ENCODE measurements at places on chromosomes 1 and 21. TPM values are rescaled to one million over a fixed set of nuclear protein-coding genes. Genes with fewer than 3 reads are reported as not detected.

The TMEM51 gene
- total RNA-seq = 19.2 TPM

DNA sequence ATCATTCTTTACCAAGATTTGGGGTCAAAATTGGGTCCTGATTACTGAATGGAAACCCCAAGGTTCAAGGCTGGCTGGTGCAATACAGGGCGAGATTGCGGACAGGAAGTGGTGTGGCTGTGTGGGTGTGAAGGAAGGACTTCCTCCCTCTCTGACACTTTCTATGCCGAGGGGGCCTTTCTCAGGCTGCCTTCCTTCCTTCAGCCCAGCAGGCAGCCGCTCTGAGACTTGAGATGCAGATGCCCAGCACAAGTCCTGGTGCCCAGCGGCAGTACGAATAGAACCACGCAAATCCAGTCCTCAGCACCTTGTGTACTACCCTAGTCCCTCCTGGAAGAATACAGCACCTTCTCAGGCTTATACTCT is 16.3 kb downstream of the BATF3 start:
- H3K4me3 ChIP-seq = no peak overlapping the region
- H3K4me1 ChIP-seq = no peaks in the 10 kb centered on the region
- DNase-seq = no peak
- no peaks in the 10 kb centered on the region for H3K36me3 ChIP-seq

DNA sequence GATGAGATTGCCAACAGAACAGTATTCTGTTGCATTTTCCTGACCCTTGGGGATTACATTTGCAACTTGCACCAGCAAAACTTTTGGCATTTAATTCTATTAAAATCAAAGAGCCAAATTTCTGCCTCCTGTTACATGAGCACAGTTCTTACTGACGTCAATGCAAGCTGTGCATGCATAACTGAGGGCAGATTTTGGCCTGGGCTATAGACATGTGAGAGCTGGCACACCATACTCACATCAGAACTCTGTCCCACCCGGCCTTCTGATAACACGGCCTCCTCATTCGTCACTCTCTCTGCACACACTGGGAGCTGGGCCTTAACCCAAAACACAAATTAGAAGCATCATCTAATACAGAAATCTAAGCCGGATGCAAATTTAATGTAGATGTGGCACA is 31.5 kb downstream of the PAPPA2 start:
- no peak overlapping the region for H3K27ac ChIP-seq
- no peaks in the 10 kb centered on the region for H3K4me1 ChIP-seq
- no peak overlapping the region for H3K4me3 ChIP-seq
- H3K36me3 ChIP-seq = no peaks in the 10 kb centered on the region

DNA sequence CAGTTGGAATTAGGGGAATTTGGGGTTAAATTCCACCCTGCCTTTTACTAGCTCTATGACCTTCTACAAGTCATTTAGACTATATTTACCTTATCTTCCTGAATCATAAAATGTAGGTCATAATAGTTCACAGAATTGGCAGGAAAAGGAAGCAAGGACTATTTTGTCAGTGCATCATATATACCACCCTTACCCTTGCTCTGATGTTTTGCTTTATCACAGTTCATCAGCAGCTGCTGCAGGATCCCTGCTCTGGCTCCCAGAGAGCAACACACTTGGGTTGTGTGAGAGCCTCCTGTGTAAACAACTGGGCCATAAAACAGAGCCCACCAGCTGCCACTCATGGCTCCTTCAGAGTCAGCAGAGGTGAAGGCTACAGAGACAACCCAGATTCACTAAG is 631.6 kb upstream of the CAMK1G start:
- no peak overlapping the region for H3K27ac ChIP-seq
- H3K4me1 ChIP-seq = no peaks in the 10 kb centered on the region
- no peaks in the 10 kb centered on the region for H3K36me3 ChIP-seq
- H3K27me3 ChIP-seq = no peaks in the 10 kb centered on the region
- DNase-seq = no peak

GRCh38 chr1:58395355-58395754 is 151.2 kb downstream of the OMA1 start:
- no peak overlapping the region for H3K4me3 ChIP-seq
- H3K36me3 ChIP-seq = no peaks in the 10 kb centered on the region
- H3K4me1 ChIP-seq = peaks cover 35% of the 10 kb centered on the region
- peak; percentile 78 for DNase-seq

- no peak for DNase-seq
- peaks cover 6% of the 10 kb centered on the region for H3K4me1 ChIP-seq
- H3K36me3 ChIP-seq = no peaks in the 10 kb centered on the region
- H3K27me3 ChIP-seq = 0 out of 2 replicates have a peak, but pooled peaks cover 3% of the 10 kb centered on the region
- H3K27ac ChIP-seq = no peak overlapping the region
Measured at GRCh38 chr1:230303069-230303468, 123.1 kb downstream of the PGBD5 start.

GRCh38 chr21:41927727-41928409 is 25.9 kb downstream of the C2CD2 start:
- no peak overlapping the region for H3K27ac ChIP-seq
- no peak for DNase-seq
- no peaks in the 10 kb centered on the region for H3K36me3 ChIP-seq
- peaks cover 27% of the 10 kb centered on the region for H3K4me1 ChIP-seq
- H3K4me3 ChIP-seq = no peak overlapping the region

Measured in SJSA1 (cell line).